ENCODE measurements at places on chromosomes 5 and 9. TPM values are rescaled to one million over a fixed set of nuclear protein-coding genes. Genes with fewer than 3 reads are reported as not detected.

The MCTP1 gene
- 7.8 TPM for total RNA-seq

- H3K27me3 ChIP-seq: no peaks in the 10 kb centered on the region
- H3K27ac ChIP-seq: no peak overlapping the region
- H3K4me1 ChIP-seq: peaks cover 6% of the 10 kb centered on the region
- no peak for DNase-seq
- no peak overlapping the region for H3K4me3 ChIP-seq
Observed at GRCh38 chr9:95167998-95168397, 149.5 kb downstream of the FANCC start.

GRCh38 chr5:72266862-72267261 lies 53.2 kb downstream of the MRPS27 start:
- peaks cover 34% of the 10 kb centered on the region for H3K4me1 ChIP-seq
- no peak overlapping the region for H3K4me3 ChIP-seq
- H3K27me3 ChIP-seq: no peaks in the 10 kb centered on the region

DNA sequence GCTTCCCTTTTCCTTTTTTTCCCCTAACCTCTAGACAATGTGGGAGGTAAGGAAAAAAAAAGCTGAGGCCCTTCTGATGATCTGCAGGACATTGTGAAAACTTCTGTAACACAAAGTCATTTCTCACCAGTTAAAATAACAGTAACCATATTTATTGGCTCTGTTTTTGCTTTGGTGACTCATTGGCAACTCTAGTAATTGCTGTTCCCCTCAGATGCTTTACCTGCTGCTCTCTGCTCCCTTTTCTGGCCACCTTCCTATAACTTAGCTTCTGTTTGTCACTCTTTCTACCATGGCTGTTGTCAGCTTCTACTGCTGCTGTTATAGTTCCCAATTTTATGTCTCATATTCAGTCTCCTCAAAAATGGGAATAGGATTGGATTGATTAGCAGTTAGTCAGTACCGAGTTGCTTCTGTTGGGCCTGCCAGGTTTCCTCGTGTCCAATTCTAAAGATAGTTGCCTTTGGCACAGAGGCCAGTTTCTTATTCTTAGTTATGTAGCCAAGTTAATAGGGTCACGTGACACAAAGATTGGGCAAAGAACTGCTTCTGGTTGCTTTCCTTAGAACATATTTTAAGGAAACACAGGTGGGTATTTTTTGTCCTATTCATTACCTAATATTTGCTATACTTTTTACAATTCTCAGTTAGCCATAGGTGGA lies 16.8 kb downstream of the SCAMP1 start:
- peak overlapping the region; percentile 42 for H3K27ac ChIP-seq
- no peaks in the 10 kb centered on the region for H3K36me3 ChIP-seq
- DNase-seq: no peak
- no peaks in the 10 kb centered on the region for H3K27me3 ChIP-seq
- no peak overlapping the region for H3K4me3 ChIP-seq

DNA sequence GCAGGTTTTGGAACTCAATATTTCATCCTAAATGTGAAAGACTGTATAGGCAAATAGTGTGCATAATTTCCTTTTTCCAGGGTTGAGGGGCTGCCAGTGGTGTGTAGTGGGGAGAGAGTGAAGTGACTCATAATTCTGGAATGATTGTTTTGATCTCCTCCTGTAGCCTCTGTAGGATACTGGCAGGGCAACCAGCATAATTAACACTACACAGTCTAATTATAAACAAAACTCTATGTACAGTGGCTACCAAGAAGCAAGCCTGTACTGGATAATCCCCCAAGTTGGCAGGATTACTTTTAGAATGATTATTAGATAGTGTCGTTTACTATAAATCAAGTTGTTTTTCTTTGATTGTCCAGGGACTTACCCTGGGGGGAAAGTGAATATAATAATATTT lies 32.2 kb downstream of the LNPEP start:
- DNase-seq: no peak
- H3K4me1 ChIP-seq: peaks cover 78% of the 10 kb centered on the region
- no peaks in the 10 kb centered on the region for H3K36me3 ChIP-seq
- no peaks in the 10 kb centered on the region for H3K27me3 ChIP-seq
- peak overlapping the region; percentile 71 for H3K27ac ChIP-seq
- peak overlapping the region; percentile 8 for H3K4me3 ChIP-seq

Data from left ventricle myocardium inferior (tissue), 1 donor.